ENCODE measurements at places on chromosomes 1 and 21.

- DNase-seq: no peak
Measured at GRCh38 chr1:3762151-3762872, 10.1 kb downstream of the CCDC27 start.

DNA sequence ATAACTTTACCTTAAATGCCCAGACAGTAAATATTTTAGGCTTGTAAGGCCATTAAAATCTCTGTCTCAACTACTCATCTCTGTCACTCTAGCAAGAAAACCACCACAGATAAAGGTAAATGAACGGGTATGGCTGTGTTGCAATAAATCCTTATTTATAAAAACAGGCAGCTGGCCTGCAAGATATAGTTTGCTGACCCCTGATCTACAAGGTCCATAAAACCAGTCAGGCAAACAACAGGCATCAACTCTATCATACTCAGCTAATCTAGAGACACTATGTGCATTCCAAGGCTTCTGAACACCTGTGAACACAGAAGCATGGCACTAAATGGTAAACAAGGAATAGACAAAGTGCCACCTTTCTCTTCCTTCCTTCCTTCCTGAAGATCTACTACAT lies 9.7 kb downstream of the FAF1 start:
- DNase-seq: no peak

- DNase-seq: no peak
Measured at GRCh38 chr21:28779914-28780313, 212.8 kb downstream of the LTN1 start.

DNA sequence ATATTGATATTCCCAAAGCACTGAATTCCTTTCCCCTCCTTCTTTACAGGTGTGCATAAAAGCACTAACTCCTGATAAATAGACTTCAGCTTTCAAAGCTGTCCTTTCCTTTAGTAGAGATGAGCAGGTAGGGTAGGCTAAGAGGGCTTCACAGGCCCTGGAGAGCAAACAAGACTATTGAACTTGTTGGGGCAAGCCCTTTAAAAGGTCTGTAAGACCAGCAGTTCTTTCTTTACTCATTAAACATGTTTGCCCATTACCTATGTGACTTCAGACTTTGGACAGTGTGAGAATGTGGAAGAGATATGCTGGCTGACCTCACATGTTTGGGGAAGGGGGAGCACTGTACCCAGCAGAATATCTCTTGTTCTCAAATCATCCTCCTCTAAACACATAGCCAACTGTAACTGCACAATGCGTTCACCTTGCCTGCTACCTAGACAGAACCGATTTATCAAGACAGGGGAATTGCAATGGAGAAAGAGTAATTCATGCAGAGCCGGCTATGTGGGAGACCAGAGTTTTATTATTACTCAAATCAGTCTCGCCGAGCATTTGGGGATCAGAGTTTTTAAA lies 27.1 kb upstream of the HAO2 start:
- DNase-seq: no peak

DNA sequence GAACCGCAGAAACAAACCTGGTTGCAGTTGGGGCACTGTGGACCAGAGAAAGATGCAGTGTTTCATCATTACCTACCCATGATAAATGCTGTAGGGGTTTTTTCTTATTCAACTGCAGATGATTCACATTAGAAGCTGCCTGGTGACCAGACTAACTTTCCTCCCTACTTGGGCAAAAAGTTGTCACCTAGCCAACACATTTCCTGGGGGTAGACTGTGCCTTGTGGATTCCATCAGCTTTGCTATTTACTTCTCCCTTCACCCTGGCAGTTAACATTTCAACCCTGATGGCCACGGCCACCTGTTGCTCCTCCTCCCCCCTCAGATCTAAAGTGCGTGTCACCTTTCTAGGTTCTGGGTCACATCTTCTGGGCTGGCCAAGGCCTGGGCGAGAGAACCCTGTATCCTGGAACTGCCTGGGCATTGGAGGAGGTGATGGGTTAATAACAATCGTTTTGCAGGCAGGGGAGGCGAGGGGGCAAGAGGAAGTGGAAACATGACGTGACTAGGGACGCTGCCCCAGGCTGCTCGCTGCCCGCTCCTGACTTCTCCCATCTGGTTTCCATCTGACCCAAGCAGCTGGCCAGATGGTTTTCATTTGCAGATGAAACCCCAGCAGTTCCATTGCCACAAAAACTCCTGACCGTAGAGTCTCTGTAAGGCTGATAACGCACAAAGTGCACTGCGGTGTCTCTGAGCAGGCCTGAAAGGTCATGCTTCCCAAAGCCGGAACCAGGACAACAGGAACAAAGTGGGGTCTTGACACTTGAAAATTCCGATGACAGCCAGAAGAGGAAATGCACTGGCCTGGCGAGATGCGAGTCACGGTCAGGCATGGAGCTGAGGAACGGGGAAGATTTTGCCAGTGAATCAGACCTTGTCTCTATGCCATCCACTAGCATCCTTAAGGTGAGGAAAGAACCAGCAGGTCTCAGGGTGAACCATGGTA lies 36.6 kb downstream of the CAPZB start:
- peak; percentile 66 for DNase-seq

- no peak for DNase-seq
Measured at GRCh38 chr1:164562511-164562910, 3.5 kb downstream of the PBX1 start.

GRCh38 chr1:187928696-187929095 lies 1099.9 kb downstream of the PLA2G4A start:
- no peak for DNase-seq
